ENCODE measurements at places on chromosomes 2 and 18.

DNA sequence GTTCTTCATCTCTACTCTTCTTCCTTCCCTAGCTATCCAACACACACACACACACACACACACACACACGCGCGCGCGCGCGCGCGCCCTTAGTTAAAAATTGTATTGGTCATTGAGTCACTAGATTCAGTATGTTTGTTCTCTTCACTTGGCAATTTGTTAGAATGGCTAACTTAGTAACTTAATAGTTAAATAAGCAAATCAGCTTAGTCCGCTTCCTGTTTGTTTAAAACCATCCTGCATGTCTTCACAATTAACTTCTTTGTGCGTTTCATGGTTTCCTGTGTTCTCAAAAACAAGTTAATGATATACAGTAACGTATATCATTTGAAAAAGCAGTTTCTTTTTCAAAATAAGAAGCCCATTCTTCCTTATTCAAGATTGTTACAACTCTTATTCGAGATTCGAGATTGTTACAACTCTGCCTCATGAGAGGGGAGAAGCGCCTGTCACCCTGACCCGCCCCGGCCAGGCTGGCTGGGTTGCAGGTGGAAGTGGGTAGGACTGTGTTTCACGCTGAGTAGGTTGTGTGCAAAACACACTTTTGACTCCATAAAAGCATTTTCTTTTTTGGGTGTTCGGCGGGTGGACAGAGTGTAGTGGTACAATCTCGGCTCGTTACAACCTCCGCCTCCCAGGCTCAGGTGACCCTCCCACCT, 9.5 kb upstream of the CNNM3 start:
- no peak for DNase-seq

GRCh38 chr2:120804459-120804858, 68.8 kb downstream of the GLI2 start:
- DNase-seq, result no peak

DNA sequence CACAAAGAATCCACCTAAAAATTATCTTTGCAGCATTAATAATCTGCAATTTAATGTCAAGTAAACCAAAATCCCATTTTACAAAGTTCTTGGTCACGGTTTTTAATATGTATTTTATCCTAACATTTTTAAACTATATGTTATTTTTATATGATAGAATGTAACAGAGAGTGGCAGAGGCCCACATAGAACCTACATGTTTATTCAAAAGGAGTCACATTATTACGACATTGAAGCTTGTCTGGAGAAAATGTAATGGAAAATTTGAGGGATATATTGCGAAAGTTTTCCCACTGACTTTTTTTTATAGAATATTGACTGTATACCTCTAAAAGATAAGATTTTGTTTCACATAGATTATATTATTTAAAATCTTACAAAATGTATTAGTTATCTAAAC, 89.7 kb upstream of the COL3A1 start:
- no peak for DNase-seq

GRCh38 chr2:141015341-141016047, 1115.3 kb downstream of the LRP1B start:
- DNase-seq, result no peak

DNA sequence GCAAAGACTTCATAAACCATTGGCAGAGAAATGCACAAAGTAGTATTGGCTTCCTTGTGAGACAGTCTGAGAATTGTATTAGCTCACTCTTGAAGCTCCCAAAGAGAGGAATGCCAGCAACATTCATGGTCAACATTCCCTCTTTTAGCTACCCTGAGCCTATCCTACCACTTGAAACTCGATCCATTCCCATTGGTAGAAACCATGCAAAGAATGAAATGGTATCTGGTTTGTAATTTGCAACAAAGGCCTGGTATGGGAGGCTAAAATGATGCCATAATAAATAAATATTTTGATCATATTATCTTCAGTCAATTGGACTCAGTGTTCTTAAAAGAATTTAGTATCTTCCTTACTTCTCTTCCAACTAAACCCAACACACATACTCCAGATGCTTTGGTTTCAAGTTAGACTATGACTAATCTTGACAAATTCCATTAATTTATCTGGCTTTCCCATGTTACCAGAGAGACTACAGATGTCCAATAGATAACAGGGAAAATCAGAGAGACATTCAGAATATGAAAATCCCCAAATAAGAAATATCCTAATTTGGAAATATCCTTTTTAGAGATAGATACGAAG, 102.9 kb downstream of the DHRS9 start:
- no peak for DNase-seq

DNA sequence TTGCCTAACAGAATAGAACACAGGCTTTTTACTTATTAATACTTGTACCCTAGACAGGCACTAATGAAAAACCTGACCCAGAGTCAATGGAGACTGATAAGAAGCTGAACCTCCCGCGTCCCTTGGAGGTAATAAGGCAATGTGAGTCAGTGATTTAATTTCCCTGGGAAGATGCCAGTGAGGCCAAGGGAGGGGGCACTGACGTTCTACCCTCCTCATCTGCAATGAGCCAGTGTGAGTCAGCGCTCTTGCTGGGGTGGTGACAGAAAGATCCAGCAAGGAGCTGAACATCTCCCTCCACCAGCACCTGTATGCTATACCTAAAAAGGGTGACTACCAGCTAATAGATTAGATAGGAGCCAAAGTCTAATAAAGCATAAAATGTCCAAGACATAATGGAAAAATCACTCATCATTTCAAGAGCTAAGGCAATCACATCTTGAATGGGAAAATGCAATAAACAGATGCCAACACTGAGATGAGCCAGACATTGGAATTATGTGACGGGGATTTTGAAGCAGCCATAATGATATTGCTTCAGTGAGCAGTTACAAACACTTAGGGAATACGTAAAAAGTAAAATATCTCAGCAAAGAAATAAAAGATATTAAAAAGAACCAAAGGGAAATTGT, 116.9 kb downstream of the TPGS2 start:
- DNase-seq, result no peak

GRCh38 chr2:28648671-28649395, 102.8 kb upstream of the PPP1CB start:
- no peak for DNase-seq

DNA sequence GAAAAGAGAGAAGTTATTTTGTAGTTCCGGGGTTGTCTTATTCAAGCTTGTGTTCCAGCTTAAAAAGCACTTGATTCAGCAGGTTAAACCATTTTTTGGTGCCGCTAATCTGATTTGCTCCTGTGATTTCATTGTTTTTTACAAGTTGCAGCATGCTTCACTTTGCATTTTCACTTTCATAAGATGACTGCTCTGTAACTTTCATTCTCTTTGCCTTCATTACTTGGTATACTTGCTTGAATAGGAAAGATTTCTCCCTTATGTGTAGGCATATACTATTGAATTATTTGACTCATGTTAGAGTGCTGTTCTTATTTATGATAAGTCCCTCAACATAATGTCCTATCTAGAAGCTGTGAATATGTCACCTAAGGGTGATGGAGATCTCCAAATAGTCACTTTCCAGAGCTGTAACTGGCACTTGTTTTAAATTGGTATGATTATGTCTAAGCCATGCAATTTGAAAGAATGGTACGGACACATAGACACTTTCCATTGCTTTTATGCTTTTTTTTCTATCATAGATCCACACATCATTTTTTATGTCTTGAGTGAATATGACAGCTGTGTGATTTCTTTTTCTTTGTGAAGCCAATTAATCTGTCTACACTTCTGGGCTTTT, 254.5 kb downstream of the DSEL start:
- no peak for DNase-seq

- no peak for DNase-seq
Measured at GRCh38 chr2:136665736-136666135, 99.6 kb upstream of the THSD7B start.

- no peak for DNase-seq
Measured at GRCh38 chr2:232174662-232175061, 203.9 kb upstream of the ALPP start.

DNA sequence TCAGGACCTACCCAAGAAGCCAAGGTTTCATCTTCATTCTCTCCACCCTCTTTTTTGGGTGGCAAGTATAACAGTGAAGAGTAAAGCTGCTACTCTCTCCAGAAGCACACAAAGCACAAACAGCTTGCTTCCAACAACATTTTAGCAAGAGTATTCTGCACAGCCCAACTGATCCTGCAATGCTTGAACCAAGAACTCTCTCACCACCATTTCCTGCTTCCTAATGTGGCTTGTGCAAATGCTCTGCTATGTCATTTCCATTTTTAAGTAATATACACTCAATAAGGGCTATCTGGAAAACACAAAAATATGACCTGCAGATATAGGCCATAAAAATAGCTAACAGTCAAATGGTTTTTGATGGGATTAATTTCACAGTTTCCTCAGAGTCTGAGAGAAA, 24.1 kb upstream of the IHH start:
- no peak for DNase-seq
